ENCODE measurements at places on chromosomes 6 and 20.

GRCh38 chr6:12485226-12485764 is 195.1 kb downstream of the EDN1 start:
- H3K36me3 ChIP-seq, result no peaks in the 10 kb centered on the region
- peaks cover 16% of the 10 kb centered on the region for H3K4me1 ChIP-seq
- H3K27ac ChIP-seq, result no peak overlapping the region
- H3K27me3 ChIP-seq, result no peaks in the 10 kb centered on the region
- no peak for DNase-seq
- no peak overlapping the region for H3K4me3 ChIP-seq

GRCh38 chr6:90544081-90544480 is 42.8 kb downstream of the MAP3K7 start:
- no peak overlapping the region for H3K4me3 ChIP-seq
- no peaks in the 10 kb centered on the region for H3K27me3 ChIP-seq
- DNase-seq, result no peak

- H3K4me1 ChIP-seq, result no peaks in the 10 kb centered on the region
- H3K27ac ChIP-seq, result no peak overlapping the region
- DNase-seq, result peak; percentile 79
- H3K36me3 ChIP-seq, result no peaks in the 10 kb centered on the region
Measured at GRCh38 chr6:166989427-166990032, 9.7 kb upstream of the CEP43 start.

GRCh38 chr20:7348253-7348652 is 580.8 kb downstream of the BMP2 start:
- H3K4me1 ChIP-seq, result no peaks in the 10 kb centered on the region
- H3K36me3 ChIP-seq, result no peaks in the 10 kb centered on the region
- no peak overlapping the region for H3K4me3 ChIP-seq
- H3K27me3 ChIP-seq, result no peaks in the 10 kb centered on the region

DNA sequence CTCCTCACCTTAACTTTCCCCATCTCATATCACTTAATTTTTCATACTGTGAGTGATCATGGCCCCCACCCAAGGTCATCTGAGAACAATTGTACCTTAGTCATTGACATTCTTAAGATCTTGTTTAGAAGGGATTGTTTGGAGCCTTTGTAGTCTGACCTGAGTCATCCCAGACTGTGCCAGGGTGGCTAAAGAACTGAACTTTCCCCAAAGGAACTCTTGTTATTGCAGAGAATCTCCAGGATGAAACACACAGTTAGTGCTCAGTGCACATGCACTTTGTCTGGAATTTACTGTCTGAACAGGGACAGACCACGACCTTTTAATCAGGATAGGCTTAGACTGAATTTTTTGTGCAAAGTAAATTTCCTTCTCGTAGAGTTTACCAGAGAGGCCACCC is 112.6 kb upstream of the CCN2 start:
- no peaks in the 10 kb centered on the region for H3K36me3 ChIP-seq
- DNase-seq, result peak; percentile 48
- no peaks in the 10 kb centered on the region for H3K27me3 ChIP-seq
- H3K27ac ChIP-seq, result peak overlapping the region; percentile 87

DNA sequence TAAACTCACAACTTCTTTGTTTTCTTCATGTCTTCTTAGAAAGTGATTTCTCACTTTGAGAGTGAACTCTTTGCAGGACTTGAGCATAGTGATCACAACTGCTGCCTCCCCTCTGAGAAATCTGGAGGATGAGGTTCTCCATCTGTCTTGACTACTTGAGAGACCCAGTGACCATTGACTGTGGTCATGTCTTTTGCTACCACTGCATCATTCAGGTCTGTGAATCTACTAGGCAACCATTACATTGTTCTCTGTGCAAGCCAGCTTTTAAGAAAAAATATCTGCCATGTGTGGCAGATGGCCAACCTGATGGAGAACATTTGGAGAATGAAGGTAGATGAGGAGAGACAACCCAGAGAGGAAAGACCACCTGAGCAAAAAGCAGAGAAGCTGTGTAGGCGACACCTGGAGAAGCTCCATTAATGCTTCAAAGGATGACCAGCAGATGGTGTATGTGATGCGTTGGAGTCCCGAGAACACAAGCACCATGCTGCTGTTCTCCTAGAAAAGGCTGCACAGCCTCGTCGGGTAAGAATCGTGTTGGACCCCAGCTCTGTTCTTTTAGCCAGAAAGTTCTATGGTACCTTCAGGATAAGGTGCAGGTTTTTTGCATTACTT is 25.1 kb upstream of the TRIM26 start:
- no peak overlapping the region for H3K4me3 ChIP-seq
- H3K27me3 ChIP-seq, result no peaks in the 10 kb centered on the region
- no peaks in the 10 kb centered on the region for H3K4me1 ChIP-seq
- H3K27ac ChIP-seq, result no peak overlapping the region

GRCh38 chr6:56865081-56865875 is 89.6 kb upstream of the BEND6 start:
- H3K4me3 ChIP-seq, result no peak overlapping the region
- H3K27me3 ChIP-seq, result no peaks in the 10 kb centered on the region

GRCh38 chr20:8718279-8718678 is 350.6 kb upstream of the PLCB4 start:
- no peaks in the 10 kb centered on the region for H3K36me3 ChIP-seq
- H3K27me3 ChIP-seq, result no peaks in the 10 kb centered on the region
- H3K4me1 ChIP-seq, result no peaks in the 10 kb centered on the region

DNA sequence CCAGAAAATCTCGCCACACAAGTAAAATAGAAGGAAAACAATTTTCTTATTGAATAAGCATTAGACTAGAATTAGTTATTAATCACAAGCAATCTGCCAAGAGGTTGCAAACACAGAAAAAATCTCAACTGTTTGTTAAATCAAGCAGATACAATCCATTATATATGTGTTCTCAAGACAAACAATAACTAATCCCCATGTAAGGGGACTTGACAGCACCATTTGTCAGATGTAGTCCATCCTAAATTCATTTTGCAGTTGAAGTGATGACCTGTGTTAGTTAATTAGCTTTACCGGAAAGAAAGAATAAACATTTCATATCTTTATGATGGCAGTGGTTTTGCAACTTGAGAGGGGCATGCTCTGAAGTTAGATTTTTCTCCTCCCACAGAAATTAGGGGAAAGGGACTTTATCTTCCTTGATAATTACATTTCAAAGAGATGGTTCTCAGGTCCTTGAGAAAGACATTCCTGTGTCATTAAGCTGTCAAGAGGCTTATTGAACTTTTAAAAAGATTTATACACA is 1588.0 kb downstream of the GRIK2 start:
- H3K36me3 ChIP-seq, result no peaks in the 10 kb centered on the region
- H3K4me1 ChIP-seq, result no peaks in the 10 kb centered on the region
- H3K4me3 ChIP-seq, result no peak overlapping the region

- H3K36me3 ChIP-seq, result no peaks in the 10 kb centered on the region
- DNase-seq, result no peak
- peak overlapping the region; percentile 80 for H3K27ac ChIP-seq
Measured at GRCh38 chr6:56040889-56041301, 165.5 kb upstream of the BMP5 start.

GRCh38 chr20:2652724-2653555 is 508 bp downstream of the NOP56 start:
- H3K4me3 ChIP-seq, result peak overlapping the region; percentile 98
- peak; percentile 76 for DNase-seq
- H3K27me3 ChIP-seq, result no peaks in the 10 kb centered on the region
- peak overlapping the region; percentile 79 for H3K27ac ChIP-seq
- peaks cover 40% of the 10 kb centered on the region for H3K36me3 ChIP-seq
- H3K4me1 ChIP-seq, result peaks cover 22% of the 10 kb centered on the region

DNA sequence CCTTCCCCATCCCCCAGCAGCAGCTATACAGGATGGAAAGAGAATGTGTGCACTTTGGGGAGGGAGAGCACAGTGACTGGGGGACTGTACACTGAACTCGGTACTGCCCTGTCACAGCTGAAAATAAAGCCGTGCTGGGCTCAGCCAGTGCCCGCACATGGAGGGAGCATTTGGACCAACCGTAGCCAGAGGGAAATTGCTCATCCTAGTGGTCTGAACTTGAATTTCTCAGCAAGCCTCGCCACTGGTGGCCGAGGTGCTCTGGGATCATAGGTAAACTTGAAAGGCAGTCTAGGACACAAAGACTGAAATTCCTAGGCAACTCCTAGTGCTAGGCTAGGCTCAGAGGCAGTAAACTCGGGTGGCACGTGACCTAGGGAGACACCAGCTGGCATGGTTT is 61.0 kb downstream of the DZANK1 start:
- H3K4me3 ChIP-seq, result no peak overlapping the region
- H3K36me3 ChIP-seq, result no peaks in the 10 kb centered on the region
- H3K4me1 ChIP-seq, result no peaks in the 10 kb centered on the region
- no peaks in the 10 kb centered on the region for H3K27me3 ChIP-seq

DNA sequence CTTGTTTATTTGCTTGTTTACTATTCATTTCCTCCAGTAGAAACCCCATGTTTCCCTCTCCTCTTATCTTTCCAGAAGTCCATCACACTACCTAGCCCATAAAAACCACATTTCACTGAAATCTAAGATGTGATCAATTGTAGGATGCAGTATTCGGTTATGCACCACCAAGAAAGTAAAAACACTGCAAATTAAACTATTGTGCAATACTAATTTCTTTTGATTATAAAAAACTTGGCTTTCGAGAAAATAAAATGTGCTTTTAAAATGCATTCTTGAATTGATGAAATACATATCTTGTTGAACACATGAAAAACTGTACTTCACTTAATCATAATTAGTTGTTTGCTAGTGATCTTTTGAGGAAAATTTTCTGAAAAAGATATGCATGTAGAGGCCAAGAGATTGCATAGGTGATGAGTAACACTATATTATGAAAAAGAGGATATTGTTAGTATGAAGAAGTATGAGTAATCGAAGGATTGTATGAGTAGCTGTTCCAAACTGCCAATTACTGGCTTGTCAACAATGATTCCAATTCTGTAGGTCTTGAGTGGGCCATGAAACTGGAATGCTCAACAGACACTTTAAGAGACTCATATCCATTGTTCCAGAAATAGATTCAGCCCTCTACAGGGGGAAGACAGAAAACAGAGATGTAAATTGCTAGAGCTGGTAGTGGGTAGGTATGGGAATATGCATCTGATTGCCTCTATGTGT is 79.7 kb downstream of the RNF217 start:
- peak; percentile 19 for DNase-seq
- H3K27ac ChIP-seq, result no peak overlapping the region
- H3K27me3 ChIP-seq, result no peaks in the 10 kb centered on the region

- H3K4me1 ChIP-seq, result no peaks in the 10 kb centered on the region
- H3K36me3 ChIP-seq, result no peaks in the 10 kb centered on the region
- DNase-seq, result no peak
- no peak overlapping the region for H3K4me3 ChIP-seq
Measured at GRCh38 chr20:15494851-15495250, 1078.4 kb downstream of the KIF16B start.

- H3K4me3 ChIP-seq, result no peak overlapping the region
- peaks cover 50% of the 10 kb centered on the region for H3K27me3 ChIP-seq
- no peaks in the 10 kb centered on the region for H3K4me1 ChIP-seq
- DNase-seq, result no peak
- no peak overlapping the region for H3K27ac ChIP-seq
Measured at GRCh38 chr6:70310063-70310694, 7.3 kb upstream of the COL9A1 start.

GRCh38 chr6:70693887-70694286 is 26.2 kb downstream of the SMAP1 start:
- no peaks in the 10 kb centered on the region for H3K27me3 ChIP-seq
- DNase-seq, result no peak
- H3K27ac ChIP-seq, result no peak overlapping the region
- no peaks in the 10 kb centered on the region for H3K4me1 ChIP-seq

DNA sequence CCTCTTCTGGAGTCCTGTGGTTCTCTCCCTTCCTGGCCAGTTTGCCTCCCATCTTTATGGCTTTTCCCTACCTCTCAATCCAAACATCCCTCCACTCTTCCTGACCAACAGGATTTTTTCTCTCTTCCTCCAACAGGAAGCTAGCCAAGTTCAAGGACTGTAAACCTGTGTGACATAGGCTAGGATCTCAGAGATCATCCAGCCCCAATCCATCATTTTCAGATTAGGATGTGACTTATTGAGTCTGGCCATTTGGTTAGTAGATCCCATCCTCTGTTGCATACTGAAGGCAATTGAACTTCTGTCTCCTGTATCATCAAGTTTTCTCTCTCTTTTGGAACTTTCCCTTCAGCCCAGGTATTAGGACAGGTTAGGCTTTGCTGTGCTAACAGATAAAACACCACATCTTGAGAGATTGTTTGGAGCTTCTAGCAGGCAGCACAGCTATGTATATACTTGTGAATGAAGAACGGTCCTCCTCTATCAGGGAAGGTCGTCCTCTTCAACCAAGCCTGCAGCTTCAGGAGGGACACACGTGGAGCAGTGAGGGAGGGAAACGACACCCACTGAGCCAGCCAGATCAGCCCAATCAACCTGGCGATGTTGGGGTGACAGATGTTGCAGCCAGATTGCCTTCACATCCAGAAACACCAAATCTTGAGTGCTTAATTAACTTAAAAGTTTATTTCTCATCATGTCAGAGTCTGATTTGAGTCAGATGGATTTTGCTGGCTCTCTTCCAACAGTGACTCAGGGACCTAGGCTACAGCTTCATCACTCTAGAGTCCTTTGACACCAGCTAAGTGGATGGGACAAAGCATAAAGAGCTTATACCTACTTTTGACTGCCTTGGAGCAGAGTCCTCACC is 106.8 kb downstream of the GJA10 start:
- DNase-seq, result no peak
- no peak overlapping the region for H3K4me3 ChIP-seq
- no peak overlapping the region for H3K27ac ChIP-seq
- peaks cover 33% of the 10 kb centered on the region for H3K4me1 ChIP-seq

DNA sequence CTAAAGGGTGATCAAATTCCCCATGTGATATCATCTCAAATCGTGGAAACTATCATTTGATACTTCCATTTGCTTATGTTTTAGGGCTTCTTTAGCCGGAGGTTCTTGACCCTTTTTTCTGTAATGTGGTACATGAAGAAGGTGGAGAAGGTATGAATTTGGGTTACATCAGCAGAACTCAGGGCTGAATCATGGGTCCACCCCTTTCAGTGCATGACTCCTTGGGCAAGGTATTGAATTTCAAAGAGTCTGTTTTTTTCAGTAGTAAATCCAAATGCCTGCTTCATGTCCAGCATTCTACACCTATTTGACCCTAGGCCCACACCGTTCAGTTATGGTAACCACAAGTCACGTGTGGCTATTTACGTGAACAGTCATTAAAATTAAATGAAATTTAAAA is 30.6 kb upstream of the QKI start:
- H3K27me3 ChIP-seq, result no peaks in the 10 kb centered on the region
- no peaks in the 10 kb centered on the region for H3K4me1 ChIP-seq
- no peaks in the 10 kb centered on the region for H3K36me3 ChIP-seq
- H3K4me3 ChIP-seq, result no peak overlapping the region
- H3K27ac ChIP-seq, result no peak overlapping the region

GRCh38 chr6:81774542-81774941 is 22.1 kb upstream of the TENT5A start:
- H3K4me1 ChIP-seq, result peaks cover 16% of the 10 kb centered on the region
- no peaks in the 10 kb centered on the region for H3K36me3 ChIP-seq
- H3K27ac ChIP-seq, result no peak overlapping the region
- no peak for DNase-seq
- no peak overlapping the region for H3K4me3 ChIP-seq

GRCh38 chr6:11486486-11486885 is 51.1 kb upstream of the TMEM170B start:
- H3K4me1 ChIP-seq, result no peaks in the 10 kb centered on the region
- H3K36me3 ChIP-seq, result no peaks in the 10 kb centered on the region
- H3K27ac ChIP-seq, result no peak overlapping the region

All from osteoblast (primary cell).